Urinary bladder (tissue), 4 donors: ENCODE measurements at places on chromosomes 11 and 22. TPM values are rescaled to one million over a fixed set of nuclear protein-coding genes. Genes with fewer than 3 reads are reported as not detected.

- DNase-seq = no peak
Observed at GRCh38 chr11:110182886-110183285, 89.7 kb downstream of the ZC3H12C start.

DNA sequence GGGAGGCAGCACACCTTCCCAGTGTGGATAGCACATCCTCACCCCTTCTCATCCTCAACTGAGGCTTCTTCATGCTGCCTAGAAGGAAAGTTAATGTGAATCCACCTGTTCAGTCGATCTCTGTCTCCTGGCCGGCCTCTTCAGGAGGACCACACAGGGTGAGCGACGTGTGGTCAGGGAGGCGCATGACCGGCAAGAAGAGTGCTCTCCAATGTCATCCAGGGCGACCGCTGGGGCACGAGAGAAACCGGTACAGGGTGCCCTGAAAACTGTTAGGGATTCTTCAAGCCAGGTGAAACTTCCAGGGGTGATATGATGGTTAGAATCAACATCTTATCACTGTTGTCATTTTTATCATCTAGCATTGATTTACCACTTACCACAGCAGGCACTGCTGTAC lies 43.0 kb downstream of the IGSF9B start:
- no peak for DNase-seq

- no peak for DNase-seq
Observed at GRCh38 chr11:72140661-72141060, 5.1 kb downstream of the FOLR3 start.

- DNase-seq = no peak
Observed at GRCh38 chr11:23536907-23537306, 676.6 kb upstream of the CCDC179 start.

DNA sequence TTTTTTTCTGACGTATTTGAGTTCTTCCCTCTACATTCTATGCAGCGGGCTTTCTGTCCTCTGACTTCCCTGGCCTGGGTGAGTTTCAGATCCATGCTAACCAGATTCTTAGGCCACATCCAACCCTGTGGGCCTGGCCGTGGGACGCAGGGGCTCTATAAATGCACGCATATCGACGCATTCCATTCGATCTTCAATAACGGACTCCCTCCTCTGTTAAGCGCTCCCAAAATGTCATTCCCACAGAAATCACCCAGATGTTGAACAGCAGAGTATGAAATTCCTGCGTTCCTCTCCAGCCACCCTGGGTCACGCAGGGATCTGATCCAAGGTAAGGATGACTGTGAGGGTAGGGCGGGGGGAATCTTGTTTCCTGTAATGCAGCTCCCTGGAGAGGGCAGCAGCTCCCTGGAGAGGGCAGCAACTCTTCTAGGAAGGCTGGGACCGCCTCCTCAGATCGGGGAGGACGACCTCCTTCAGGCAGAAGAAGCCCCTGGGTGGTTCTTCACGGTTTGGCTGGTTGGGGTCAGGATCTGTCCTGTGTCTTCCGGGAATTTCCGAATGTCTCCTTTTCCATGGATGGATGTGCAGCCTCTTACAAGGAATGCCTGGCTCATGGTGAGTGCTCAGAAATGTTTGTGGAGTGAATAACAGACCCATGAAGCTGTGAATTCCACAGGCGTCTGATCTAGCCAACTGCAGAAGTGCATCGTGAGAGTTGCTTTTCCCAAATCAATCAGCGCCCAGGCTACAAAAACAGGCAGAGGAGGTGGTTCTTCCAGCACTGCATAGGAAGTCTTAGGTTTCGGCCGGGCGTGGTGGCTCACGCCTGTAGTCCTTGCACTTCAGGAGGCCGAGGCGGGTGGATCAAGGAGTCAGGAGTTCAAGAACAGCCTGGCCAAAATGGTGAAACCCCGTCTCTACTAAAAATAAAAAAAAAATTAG lies 12.2 kb downstream of the MRGPRD start:
- no peak for DNase-seq

DNA sequence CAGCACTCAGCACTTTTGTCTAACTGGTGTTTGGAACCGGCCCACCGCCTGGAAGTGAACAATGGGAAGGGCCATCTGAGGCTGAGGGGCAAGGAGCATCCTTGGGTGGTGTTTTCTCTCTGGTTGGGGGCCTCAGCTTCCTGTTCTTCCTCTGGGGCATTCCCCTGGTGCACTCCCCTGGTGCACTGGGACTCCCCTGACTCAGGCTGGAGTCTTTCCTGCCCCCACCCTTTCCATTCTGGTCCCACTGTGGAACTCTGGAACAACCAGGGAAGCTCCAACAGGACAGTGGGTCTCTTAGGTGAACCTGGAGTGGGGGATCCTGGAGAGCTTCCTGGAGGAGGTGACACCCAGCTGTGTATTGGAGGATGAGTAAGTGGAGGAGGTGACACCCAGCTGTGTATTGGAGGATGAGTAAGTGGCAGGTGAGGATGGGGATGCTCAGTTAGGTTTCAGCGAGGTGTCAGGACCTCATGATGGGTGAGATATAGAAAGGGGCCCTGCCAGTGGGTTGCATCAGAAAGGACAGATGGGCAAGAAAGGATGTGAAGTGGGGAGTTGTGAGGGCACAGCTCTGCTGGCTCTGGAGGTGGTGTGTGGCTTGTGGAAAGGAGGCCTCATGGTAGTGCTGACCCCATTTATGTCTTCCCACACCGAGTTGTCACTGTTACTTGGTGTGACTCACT lies 132.1 kb downstream of the OSBP2 start:
- no peak for DNase-seq

DNA sequence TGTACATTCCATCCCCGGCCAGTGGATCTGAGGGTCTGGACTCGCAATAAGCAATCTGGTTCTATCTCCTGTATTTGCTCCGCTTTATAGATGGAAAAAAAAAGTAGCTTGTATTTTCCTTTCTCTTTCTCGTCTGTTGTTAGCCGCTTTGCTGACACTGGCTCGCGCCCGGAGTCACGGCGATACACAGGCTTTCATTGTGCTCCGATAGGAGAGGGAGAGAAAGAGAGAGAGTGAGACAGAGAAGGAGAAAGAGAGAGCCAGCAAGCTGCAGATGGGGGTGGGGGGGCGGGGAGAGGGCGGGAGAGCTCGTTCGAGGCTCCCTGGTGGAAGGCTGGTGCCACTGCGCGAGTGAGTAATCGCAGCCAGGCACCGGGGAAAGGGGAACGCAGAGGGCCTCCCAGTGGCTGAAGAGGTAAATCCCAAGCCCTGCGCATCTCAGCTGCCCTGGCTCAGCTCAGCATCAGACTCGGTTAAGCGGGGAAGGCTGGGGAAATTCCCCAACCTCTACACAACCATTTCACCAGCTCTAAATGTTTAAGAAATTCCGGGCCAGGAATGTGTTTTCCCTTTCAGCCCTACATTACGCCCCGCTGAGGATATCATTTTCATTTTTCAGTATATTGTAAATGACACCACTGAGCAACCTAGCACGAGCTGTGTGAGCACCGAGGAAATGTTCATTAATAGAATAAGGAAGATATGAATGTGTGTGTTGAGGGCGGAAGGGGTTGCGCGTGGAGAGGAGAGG lies at the start of gene MAML2:
MAML2 (minus strand) TSS at position 235 of the 751 bp plus-strand sequence. CDS start 1,300 bp downstream, outside the sequence.
- DNase-seq = peak; percentile 84

DNA sequence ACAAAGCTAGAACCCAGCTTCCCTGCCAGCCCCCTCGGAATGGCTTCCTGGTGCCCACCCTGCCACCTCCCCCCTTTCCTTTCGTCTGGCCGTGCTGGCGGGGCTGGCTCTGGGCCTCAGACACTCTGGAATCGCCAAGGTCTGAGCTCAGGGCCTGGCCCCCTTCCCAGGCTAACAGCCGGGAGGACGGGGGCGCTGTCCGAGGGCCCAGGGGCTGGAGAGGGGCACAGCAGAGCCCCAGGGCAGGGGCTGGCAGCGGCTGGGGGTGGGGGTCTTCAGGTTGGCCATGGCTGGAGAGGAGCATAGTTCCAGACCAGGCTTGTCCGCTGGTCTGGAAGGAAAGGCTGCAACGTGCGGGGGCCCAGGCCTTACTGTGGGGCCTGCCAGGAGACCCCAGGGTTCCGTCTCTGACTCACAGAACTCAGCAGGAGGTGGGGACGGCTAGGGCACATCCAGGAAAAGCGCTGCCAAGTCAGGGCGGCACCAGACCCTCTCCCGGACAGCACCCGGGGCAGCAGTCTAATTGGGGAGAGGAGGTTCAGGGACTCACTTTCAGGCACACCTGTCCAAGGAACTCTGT lies 861 bp upstream of the LTBP3 start:
- no peak for DNase-seq

DNA sequence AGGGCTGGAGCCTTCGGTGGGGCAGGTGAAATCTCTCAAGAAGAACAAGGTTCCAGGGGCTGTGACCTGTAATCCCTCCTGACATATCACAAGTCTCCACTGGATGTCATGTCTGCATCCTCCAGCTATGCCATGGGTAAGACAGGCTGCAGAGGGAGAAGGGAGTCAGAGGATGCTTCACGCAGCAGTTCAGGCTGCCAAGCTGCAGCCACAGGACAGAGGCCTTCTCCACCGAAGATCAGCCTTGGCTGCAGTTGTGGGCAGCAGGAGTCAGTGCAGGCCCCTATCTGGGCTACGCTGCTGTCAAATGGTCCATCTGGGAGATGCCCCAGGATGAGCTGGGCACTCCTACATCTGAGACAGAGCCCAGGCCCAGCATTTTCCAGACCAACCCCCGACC lies 25.0 kb downstream of the DKK3 start:
- no peak for DNase-seq

The BATF2 gene
- 0.85 TPM for total RNA-seq

The MRGPRE gene
- total RNA-seq = not detected
